ENCODE measurements at places on chromosomes 13 and 19. TPM values are rescaled to one million over a fixed set of nuclear protein-coding genes. Genes with fewer than 3 reads are reported as not detected.

GRCh38 chr13:107124129-107124718 is 556.3 kb upstream of the ARGLU1 start:
- H3K4me3 ChIP-seq: no peak overlapping the region
- H3K27ac ChIP-seq: no peak overlapping the region
- no peak for DNase-seq
- H3K4me1 ChIP-seq: no peaks in the 10 kb centered on the region

DNA sequence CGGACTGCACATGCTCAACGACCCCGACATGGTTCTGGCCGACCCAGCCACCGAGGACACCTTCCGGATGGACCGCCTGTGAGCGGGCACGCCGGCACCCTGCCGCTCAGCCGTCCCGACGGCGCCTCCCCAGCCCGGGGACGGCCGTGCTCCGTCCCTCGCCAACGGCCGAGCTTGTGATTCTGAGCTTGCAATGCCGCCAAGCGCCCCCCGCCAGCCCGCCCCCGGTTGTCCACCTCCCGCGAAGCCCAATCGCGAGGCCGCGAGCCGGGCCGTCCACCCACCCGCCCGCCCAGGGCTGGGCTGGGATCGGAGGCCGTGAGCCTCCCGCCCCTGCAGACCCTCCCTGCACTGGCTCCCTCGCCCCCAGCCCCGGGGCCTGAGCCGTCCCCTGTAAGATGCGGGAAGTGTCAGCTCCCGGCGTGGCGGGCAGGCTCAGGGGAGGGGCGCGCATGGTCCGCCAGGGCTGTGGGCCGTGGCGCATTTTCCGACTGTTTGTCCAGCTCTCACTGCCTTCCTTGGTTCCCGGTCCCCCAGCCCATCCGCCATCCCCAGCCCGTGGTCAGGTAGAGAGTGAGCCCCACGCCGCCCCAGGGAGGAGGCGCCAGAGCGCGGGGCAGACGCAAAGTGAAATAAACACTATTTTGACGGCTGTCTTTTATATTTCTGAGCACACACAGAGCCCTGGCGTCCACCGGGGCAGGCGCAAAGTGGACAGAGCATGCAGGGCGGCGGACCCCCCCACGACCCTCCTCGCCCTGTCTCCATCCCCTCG is 13.6 kb downstream of the COMP start:
- no peak overlapping the region for H3K27ac ChIP-seq
- H3K27me3 ChIP-seq: no peaks in the 10 kb centered on the region
- H3K4me3 ChIP-seq: no peak overlapping the region
- H3K36me3 ChIP-seq: no peaks in the 10 kb centered on the region

- H3K4me3 ChIP-seq: peak overlapping the region; percentile 99
- H3K27ac ChIP-seq: peak overlapping the region; percentile 64
- peaks cover 39% of the 10 kb centered on the region for H3K4me1 ChIP-seq
These were observed 606 bp downstream of the PRDX2 start for GRCh38 chr19:12800923-12801465.

DNA sequence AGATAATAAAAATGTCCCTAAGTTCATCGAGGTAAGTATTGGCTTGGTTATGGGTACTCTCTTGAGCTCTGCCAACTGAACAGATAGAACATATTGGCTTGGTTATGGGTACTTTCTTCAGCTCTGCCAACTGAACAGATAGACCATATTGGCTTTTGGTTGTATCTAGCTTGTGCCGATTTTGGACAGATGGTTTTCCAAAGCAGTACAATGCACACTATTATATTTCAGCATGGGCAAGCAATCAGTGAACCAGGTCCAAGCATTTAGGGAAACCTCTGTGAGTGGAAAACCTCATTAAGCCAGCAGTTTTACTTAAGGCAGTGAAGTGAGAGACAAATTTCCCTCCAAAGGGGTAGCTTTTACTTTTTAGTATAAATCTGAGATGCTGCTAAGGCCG is 1440.5 kb upstream of the SPRY2 start:
- H3K36me3 ChIP-seq: no peaks in the 10 kb centered on the region
- no peaks in the 10 kb centered on the region for H3K4me1 ChIP-seq
- DNase-seq: no peak
- H3K4me3 ChIP-seq: no peak overlapping the region
- no peak overlapping the region for H3K27ac ChIP-seq

Gene PRR19
- total RNA-seq: not detected

- H3K27me3 ChIP-seq: no peaks in the 10 kb centered on the region
- DNase-seq: no peak
- no peak overlapping the region for H3K27ac ChIP-seq
- no peaks in the 10 kb centered on the region for H3K4me1 ChIP-seq
These were observed 110.8 kb upstream of the C1QTNF9B start for GRCh38 chr13:24007979-24008620.

GRCh38 chr13:111929036-111929616 is 137.8 kb upstream of the SOX1 start:
- no peaks in the 10 kb centered on the region for H3K4me1 ChIP-seq
- H3K27me3 ChIP-seq: no peaks in the 10 kb centered on the region
- H3K36me3 ChIP-seq: no peaks in the 10 kb centered on the region
- H3K27ac ChIP-seq: no peak overlapping the region

- no peaks in the 10 kb centered on the region for H3K27me3 ChIP-seq
- H3K4me1 ChIP-seq: peaks cover 48% of the 10 kb centered on the region
- no peak overlapping the region for H3K27ac ChIP-seq
- H3K4me3 ChIP-seq: no peak overlapping the region
- no peak for DNase-seq
- peaks cover 65% of the 10 kb centered on the region for H3K36me3 ChIP-seq
These were observed 2.4 kb downstream of the LENG8 start for GRCh38 chr19:54451331-54451871.
